ENCODE measurements at places on chromosomes 5 and 9. TPM values are rescaled to one million over a fixed set of nuclear protein-coding genes. Genes with fewer than 3 reads are reported as not detected.

The PCDHAC2 gene
- 6.0 TPM for total RNA-seq

The SLC6A18 gene
- total RNA-seq: not detected

- DNase-seq: no peak
Observed at GRCh38 chr9:5587024-5587423, 41.9 kb upstream of the RIC1 start.

- DNase-seq: no peak
Observed at GRCh38 chr5:83426855-83427254, 44.7 kb upstream of the VCAN start.

GRCh38 chr9:36623280-36623679, 50.6 kb downstream of the MELK start:
- no peak for DNase-seq

GRCh38 chr5:158886086-158886485, 213.6 kb downstream of the EBF1 start:
- DNase-seq: no peak

The STK32A gene
- total RNA-seq: 3.2 TPM

The POC5 gene
- total RNA-seq: 21.5 TPM

The NKD2 gene
- total RNA-seq: 41.7 TPM

DNA sequence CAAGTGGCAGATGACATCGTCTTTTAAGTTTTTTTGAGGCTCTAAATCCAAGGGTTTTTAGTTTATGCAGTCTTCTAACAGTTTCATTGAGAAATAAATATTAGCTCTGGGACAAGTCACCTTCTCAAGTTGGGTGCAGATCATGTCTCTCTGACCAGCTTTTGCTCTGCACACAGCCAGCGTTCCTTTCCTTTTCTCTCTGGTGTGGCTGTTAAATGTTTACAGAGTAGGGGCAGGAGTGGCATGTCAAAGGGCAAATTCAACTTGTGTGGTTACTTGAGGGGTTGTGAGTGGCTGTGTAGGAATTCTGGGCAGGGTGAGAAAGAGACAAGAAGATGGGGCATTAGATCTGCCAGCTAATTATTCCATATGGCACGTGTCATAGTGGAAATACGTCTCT, 187.5 kb upstream of the HMHB1 start:
- DNase-seq: no peak

DNA sequence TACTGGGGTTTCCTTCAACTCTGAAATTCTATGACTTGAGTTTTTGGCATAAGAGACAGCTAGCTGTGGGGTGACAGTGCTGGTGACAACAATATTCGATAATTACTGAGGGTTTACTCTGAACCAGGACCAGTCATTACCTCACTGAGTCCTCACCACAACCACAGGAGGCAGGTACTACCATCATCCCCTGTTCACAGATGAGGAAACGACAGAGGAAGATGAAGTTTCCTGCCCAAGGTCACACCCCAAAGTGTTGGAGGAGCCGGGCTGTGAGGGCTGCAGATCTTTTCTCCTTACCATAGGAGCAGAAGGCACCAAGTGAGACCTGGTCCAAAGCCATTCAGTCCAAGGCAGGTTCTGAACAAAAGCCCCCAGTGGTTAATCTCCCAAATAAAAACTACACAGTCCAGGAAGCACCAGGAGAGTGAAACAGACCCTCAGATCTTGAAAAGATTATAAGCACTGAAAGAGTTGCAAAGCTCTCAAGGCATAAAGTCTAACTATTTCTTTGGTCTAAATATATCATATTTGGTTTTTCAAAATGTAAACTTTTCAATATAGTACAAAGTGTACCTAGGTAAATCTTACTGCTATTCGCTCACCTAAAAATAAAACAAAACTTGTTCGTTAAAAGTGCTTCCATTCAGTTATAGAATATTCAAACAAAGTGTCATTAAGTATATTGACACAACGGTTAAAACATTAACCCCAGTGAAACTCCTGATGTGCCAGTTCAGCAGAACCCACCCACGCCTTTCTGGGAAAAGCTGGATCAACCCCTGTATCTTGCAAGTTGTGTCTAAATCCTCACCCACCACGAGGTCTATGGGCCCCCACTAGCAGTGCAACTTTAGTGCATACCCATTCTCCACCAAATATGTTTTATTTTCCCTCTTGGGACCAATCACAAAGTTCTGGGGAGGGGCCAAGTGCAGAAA, 82.6 kb upstream of the EQTN start:
- DNase-seq: no peak

- DNase-seq: no peak
Observed at GRCh38 chr5:56706504-56706903, 108.8 kb upstream of the MAP3K1 start.

The FOXD4L5 gene
- not detected for total RNA-seq

DNA sequence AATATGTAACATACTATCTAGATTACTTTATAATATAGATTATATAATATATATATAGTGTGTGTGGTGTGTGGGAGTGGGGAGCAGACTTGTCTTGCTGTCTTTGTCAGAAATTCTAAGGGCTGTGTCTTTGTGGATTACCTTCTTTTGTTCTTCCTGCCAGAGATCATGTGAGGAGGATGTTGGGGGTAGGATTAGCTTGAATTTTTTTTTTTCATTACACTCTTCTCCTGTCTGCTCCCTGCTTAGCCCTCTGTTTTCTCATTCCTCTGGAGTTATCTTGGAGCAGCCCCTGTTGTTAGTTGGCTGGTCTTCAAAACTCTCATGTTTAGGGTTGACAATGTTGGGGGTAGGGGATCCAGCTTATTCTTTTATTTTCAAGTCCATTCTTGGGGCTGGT, 21.0 kb upstream of the C9orf40 start:
- DNase-seq: no peak

- DNase-seq: no peak
Observed at GRCh38 chr5:139268364-139269202, 25.0 kb upstream of the MATR3 start.

GRCh38 chr9:22722492-22722891, 275.9 kb downstream of the DMRTA1 start:
- DNase-seq: no peak

GRCh38 chr9:111076519-111076918, 38.2 kb upstream of the LPAR1 start:
- DNase-seq: no peak

DNA sequence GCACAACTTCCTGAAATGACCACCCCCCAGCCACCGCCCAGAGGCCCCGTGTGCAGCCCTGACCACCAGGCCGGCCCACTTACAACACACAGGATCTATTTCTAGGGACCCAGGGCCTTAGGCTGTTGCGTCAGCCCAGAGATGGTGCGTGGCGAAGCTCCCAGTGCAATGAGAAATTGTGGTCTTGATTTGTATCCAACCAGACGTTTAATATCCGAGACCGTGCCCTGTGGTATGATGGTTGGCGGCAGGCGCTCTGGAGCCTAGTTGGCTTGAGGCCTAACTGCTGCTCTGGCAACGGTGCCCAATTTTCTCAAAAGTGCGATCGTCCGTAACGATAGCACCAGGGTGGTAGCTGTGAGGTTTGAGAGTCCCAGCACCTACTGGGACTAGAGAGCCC, 32.6 kb upstream of the SLC6A19 start:
- DNase-seq: no peak

The CER1 gene
- 3.0 TPM for total RNA-seq

DNA sequence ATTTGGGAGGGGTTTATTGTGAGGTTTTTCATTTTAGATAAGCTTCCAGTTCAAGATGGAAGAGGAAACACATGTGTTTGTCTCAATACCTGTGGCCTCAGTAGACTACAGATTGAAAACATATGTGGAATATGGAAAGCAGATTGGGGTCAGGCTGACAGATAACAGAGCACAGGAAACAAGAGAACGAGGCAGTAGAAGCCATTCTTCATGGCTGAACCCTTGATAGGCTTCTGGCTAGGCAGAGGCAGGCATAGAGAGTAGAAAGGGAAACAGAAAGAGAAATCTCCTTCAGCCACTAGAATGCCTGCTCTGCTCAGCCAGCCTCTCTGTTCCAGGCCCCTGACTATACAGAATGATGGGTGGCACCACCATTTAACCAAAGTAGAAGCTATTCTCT, 152.5 kb downstream of the MUSK start:
- DNase-seq: no peak

Data from glutamatergic neuron (in vitro differentiated cells).